ENCODE measurements at places on chromosomes 13 and 19. TPM values are rescaled to one million over a fixed set of nuclear protein-coding genes. Genes with fewer than 3 reads are reported as not detected.

DNA sequence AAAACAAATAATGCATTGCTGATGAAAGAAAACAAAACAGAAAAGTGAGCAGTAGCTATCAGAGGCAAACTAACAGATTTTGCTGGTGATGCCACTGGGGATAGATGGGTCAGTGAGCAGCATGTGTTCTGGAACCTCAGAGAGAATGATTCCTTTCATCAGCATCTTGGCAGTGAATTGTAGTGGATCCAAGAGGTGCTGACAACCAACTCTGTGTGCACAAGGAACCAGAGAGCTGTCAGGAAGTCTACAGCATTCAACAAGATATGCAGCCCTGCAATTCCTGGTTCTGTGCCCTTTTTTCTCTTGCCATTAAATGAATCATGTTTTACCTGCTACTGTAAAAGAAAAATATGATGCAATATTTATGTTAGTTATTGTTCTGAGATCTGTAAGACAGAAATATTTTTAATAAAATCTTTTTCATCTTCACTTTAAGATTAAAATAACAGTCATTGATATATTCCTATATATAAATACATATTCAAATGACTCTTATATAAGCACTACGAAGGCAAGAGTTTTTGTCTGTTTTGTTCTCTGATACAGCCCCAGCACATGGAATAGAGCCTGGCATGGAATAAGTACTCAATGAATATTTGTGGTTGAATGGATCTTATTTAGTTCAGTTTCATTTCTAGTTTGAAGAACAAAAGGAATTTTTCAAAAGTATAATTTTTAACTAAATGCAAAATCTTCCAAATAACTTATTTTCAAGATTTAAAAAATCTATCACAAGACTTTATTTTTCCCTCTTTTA, 80.8 kb downstream of the FREM2 start:
- DNase-seq: no peak

- no peak for DNase-seq
These were observed 13.3 kb downstream of the COL4A1 start for GRCh38 chr13:110293649-110294048.

GRCh38 chr13:107234319-107235073, 666.6 kb upstream of the ARGLU1 start:
- DNase-seq: no peak

GRCh38 chr19:290372-291005, 714 bp downstream of the PLPP2 start:
- no peak for DNase-seq

- DNase-seq: no peak
These were observed 57.2 kb downstream of the ZMYM2 start for GRCh38 chr13:20015763-20016162.

- peak; percentile 74 for DNase-seq
These were observed at the start of gene CNN2 for GRCh38 chr19:1025960-1026782. Gene CNN2, plus strand, starts transcription at chr19:1026608. Its CDS starts 54 bp downstream, at chr19:1026662.

- DNase-seq: no peak
These were observed 208.0 kb downstream of the SPRY2 start for GRCh38 chr13:80132741-80133601.

Gene TEX26
- total RNA-seq: not detected

- no peak for DNase-seq
These were observed 19.4 kb upstream of the PAK4 start for GRCh38 chr19:39106194-39106593.

Gene KLK3
- not detected for total RNA-seq

GRCh38 chr13:73721571-73721970, 412.6 kb downstream of the KLF12 start:
- no peak for DNase-seq
